ENCODE measurements at places on chromosomes 5 and 9.

GRCh38 chr9:19290103-19290502 is 59.6 kb downstream of the DENND4C start:
- DNase-seq: no peak

DNA sequence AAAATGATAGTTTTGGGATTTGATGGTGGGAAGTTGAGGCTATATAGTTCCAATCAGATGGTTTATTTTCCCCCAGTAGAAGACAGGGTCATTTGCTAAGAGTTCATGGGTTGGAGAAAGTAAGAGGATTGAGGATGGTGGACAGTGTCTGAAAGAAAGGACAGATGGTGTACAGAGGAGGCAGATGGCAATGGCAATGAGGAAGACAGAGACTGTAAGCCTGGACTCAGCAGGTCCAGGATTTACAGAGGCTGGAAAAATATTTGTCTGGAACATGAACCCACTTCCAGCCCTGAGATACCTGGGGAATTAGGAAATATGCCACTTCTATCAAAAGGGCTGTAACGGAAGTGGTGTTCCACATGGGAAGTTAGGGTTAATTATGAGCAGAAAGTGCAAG is 84.5 kb downstream of the PCSK1 start:
- DNase-seq: no peak

DNA sequence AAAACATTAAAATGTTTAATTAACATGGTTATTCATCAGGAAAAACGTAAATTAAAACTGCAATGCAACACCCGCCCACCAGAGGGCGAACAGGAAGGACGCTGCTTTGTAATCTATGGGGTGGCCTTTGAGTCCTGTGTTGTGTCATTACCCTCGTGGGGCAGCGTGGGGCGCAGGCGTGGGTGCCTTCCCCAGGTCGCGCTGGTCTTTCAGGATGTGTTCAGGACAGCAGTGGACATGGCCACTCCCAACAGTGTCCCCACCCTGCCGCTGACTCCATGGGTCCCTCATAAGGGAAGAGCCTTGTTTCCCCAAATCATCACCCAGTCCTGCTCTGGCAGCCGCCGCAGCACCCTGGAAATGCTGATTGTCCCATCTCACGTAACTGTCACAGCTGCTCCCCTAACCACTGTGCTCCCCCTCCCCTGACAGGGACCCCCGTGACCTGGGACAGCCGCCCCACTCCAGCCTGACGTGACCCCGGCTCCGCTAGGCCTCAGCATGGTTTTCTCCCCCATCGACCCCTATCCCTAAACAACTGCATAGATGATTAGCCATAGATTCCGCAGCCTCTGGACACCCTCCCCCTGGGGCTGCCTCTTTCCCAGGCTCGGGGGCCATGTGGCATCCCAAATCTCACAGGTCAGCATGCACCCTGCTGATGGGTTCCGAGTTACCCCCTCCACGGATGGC is 36.4 kb downstream of the GLT6D1 start:
- peak; percentile 70 for DNase-seq

GRCh38 chr9:70816891-70817290 is 304.5 kb downstream of the TRPM3 start:
- no peak for DNase-seq

GRCh38 chr9:89929673-89930480 is 325.1 kb downstream of the GADD45G start:
- peak; percentile 34 for DNase-seq

Data from RWPE1 (cell line).